ENCODE measurements at places on chromosomes 16 and 17. TPM values are rescaled to one million over a fixed set of nuclear protein-coding genes. Genes with fewer than 3 reads are reported as not detected.

PERCC1 gene
- total RNA-seq: not detected

SLC6A2 gene
- not detected for total RNA-seq

ZC3H18 gene
- 9.1 TPM for total RNA-seq

KRTAP9-4 gene
- total RNA-seq: not detected

MMP15 gene
- 5.4 TPM for total RNA-seq

ENPP7 gene
- not detected for total RNA-seq

HSF4 gene
- 1.1 TPM for total RNA-seq

GGNBP2 gene
- total RNA-seq: 40.6 TPM

PRAC1 gene
- total RNA-seq: not detected

LRRC75A gene
- total RNA-seq: 1.2 TPM

KRT28 gene
- total RNA-seq: not detected

HAS3 gene
- 1.0 TPM for total RNA-seq

ZMYND15 gene
- total RNA-seq: not detected

EMP2 gene
- 38.9 TPM for total RNA-seq

TRPV2 gene
- total RNA-seq: 36.8 TPM

CEP295NL gene
- 0.64 TPM for total RNA-seq

CARD14 gene
- 0.39 TPM for total RNA-seq

CES5A gene
- not detected for total RNA-seq

ABCA9 gene
- 0.26 TPM for total RNA-seq

GNAO1 gene
- total RNA-seq: not detected
